Effector memory CD8-positive, alpha-beta T cell (primary cell): ENCODE measurements at places on chromosomes 4 and X.

GRCh38 chr4:147354237-147354636, 126.7 kb upstream of the EDNRA start:
- no peaks in the 10 kb centered on the region for H3K4me1 ChIP-seq
- DNase-seq = no peak

GRCh38 chr4:111601671-111602070, 543.6 kb upstream of the FAM241A start:
- no peak for DNase-seq
- H3K27ac ChIP-seq = no peak overlapping the region
- no peak overlapping the region for H3K4me3 ChIP-seq
- H3K36me3 ChIP-seq = no peaks in the 10 kb centered on the region

DNA sequence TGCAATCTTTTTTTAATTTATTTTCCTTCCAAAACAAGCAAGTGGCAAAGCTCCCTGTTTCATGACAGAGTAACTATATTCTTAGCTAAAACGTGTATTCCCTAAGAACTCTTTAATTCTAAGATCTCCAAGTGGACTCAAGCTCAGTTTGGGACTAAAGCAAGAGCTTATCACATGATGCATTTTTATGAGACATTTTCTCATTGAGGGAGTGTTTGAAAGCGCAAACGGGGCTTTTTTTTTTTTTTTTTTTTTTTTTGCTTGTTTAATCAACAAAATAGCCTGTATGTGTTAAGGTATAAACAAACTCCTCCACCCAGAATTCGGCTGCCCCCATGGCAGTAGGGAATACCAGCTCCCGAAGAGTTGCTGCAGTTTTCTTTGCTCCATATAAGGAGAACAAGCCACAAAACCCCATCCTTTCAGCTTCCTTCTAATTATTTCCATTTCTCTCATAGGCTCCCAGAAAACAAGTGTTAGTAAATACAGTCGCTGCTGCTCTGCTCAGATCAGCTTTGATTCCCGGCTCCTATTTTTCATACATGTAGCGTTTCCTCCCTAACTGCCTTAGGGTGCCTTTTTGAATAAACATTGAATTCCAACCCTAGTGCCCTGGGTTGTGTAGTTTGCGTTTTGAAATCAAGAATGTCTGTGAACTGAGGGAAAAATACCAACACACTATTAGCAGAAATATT, 669 bp upstream of the PPARGC1A start:
- no peaks in the 10 kb centered on the region for H3K27me3 ChIP-seq
- no peaks in the 10 kb centered on the region for H3K36me3 ChIP-seq
- H3K4me3 ChIP-seq = no peak overlapping the region
- DNase-seq = no peak

GRCh38 chr4:182907396-182907795, 9.8 kb downstream of the DCTD start:
- no peak overlapping the region for H3K4me3 ChIP-seq
- peaks cover 34% of the 10 kb centered on the region for H3K4me1 ChIP-seq
- H3K27me3 ChIP-seq = no peaks in the 10 kb centered on the region
- no peak overlapping the region for H3K27ac ChIP-seq

- H3K36me3 ChIP-seq = no peaks in the 10 kb centered on the region
- H3K4me1 ChIP-seq = no peaks in the 10 kb centered on the region
- H3K4me3 ChIP-seq = no peak overlapping the region
- no peaks in the 10 kb centered on the region for H3K27me3 ChIP-seq
- DNase-seq = no peak
- no peak overlapping the region for H3K27ac ChIP-seq
Observed at GRCh38 chrX:115232933-115233496, 881 bp downstream of the LRCH2 start.

GRCh38 chrX:40061871-40062524, 35.8 kb downstream of the BCOR start:
- no peak overlapping the region for H3K4me3 ChIP-seq
- H3K4me1 ChIP-seq = peaks cover 7% of the 10 kb centered on the region
- no peak for DNase-seq
- no peak overlapping the region for H3K27ac ChIP-seq
- peaks cover 44% of the 10 kb centered on the region for H3K36me3 ChIP-seq
- H3K27me3 ChIP-seq = no peaks in the 10 kb centered on the region

GRCh38 chr4:123399627-123400358, 3.2 kb downstream of the SPRY1 start:
- peaks cover 19% of the 10 kb centered on the region for H3K4me1 ChIP-seq
- H3K4me3 ChIP-seq = peak overlapping the region; percentile 84
- peak overlapping the region; percentile 91 for H3K27ac ChIP-seq
- H3K27me3 ChIP-seq = peaks cover 34% of the 10 kb centered on the region
- H3K36me3 ChIP-seq = peaks cover 31% of the 10 kb centered on the region
- DNase-seq = no peak

GRCh38 chr4:120052856-120053255, 13.8 kb downstream of the MAD2L1 start:
- H3K27ac ChIP-seq = no peak overlapping the region
- H3K4me3 ChIP-seq = no peak overlapping the region
- no peak for DNase-seq
- no peaks in the 10 kb centered on the region for H3K27me3 ChIP-seq

- no peak overlapping the region for H3K4me3 ChIP-seq
- H3K4me1 ChIP-seq = no peaks in the 10 kb centered on the region
- no peak overlapping the region for H3K27ac ChIP-seq
- H3K27me3 ChIP-seq = peaks cover 6% of the 10 kb centered on the region
- no peaks in the 10 kb centered on the region for H3K36me3 ChIP-seq
- DNase-seq = no peak
Observed at GRCh38 chrX:111262086-111262485, 8.2 kb downstream of the CAPN6 start.

- no peak overlapping the region for H3K4me3 ChIP-seq
- no peaks in the 10 kb centered on the region for H3K4me1 ChIP-seq
- no peaks in the 10 kb centered on the region for H3K36me3 ChIP-seq
- H3K27ac ChIP-seq = no peak overlapping the region
Observed at GRCh38 chr4:48315728-48316630, 25.4 kb upstream of the SLAIN2 start.

- no peak for DNase-seq
- H3K27me3 ChIP-seq = no peaks in the 10 kb centered on the region
- no peak overlapping the region for H3K27ac ChIP-seq
- H3K4me3 ChIP-seq = no peak overlapping the region
- no peaks in the 10 kb centered on the region for H3K36me3 ChIP-seq
Observed at GRCh38 chr4:66059136-66059535, 388.8 kb upstream of the EPHA5 start.

DNA sequence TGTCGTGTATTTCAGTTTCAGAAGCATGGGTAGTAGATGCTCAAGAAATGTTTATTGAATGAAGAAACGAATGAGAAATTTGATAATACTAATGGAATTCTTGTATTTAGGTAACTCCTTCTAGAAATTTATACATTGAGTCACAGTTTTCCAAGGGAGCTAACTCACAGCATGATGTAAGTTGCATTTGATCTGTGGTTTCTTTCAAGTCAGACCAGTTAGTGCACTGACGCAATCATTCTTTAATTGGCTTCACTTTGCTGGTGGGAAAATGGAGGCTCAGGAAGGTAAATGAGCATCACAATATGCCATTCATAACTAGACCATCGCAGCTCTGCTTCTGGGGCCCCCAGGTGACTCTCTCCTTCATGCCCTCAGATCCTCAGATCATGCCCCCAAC, 17.3 kb upstream of the CWH43 start:
- H3K4me1 ChIP-seq = no peaks in the 10 kb centered on the region
- no peaks in the 10 kb centered on the region for H3K36me3 ChIP-seq
- no peak overlapping the region for H3K4me3 ChIP-seq
- H3K27ac ChIP-seq = no peak overlapping the region
- H3K27me3 ChIP-seq = peaks cover 14% of the 10 kb centered on the region
- DNase-seq = no peak

DNA sequence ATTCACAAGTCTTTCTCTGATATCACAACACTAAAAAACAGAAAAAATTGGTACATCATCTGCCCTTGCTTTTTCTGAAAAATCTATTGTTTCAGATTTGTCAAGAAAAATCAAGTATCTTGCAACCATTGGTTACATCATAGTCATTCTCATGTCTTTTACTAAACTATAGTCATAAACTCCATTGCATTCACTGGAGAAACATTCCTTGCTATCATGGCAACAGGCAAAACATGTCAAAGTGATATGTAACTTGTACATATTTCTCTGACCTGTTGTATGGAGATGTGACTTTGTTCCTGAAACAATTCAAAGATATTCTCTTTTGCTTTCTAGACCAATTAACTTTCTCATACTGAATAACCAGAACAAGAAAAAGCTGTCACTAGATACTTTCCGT, 121.9 kb upstream of the ANK2 start:
- no peak for DNase-seq
- no peaks in the 10 kb centered on the region for H3K4me1 ChIP-seq
- H3K27ac ChIP-seq = no peak overlapping the region
- no peaks in the 10 kb centered on the region for H3K36me3 ChIP-seq
- peaks cover 19% of the 10 kb centered on the region for H3K27me3 ChIP-seq

DNA sequence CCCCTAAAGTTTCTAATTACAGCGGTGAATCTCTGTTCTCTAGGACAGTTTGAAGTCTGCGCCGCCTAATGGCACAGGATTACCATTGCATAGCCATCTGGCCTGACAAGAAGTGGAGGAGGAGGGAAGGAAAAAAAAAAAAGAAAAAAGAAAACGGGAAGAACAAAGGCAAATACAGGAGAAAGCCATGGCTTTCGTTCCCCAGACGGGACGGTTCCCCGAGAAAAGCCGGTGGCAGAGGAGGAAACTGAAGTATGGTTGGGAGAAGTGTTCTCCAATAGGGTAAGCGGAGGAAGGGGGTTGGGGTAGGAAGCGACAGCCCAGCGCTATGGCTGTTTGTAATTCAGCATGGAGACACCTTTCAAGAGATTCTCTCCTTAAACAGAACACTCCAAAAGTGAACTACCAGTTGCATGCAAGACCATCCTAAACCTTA, 80.8 kb downstream of the HMGN5 start:
- peak overlapping the region; percentile 93 for H3K4me3 ChIP-seq
- H3K27ac ChIP-seq = peak overlapping the region; percentile 56
- H3K4me1 ChIP-seq = peaks cover 23% of the 10 kb centered on the region
- H3K27me3 ChIP-seq = no peaks in the 10 kb centered on the region

GRCh38 chr4:173119818-173120217, 48.8 kb upstream of the GALNT7 start:
- H3K4me3 ChIP-seq = no peak overlapping the region
- H3K36me3 ChIP-seq = no peaks in the 10 kb centered on the region
- DNase-seq = no peak
- H3K27ac ChIP-seq = no peak overlapping the region
- no peaks in the 10 kb centered on the region for H3K27me3 ChIP-seq

DNA sequence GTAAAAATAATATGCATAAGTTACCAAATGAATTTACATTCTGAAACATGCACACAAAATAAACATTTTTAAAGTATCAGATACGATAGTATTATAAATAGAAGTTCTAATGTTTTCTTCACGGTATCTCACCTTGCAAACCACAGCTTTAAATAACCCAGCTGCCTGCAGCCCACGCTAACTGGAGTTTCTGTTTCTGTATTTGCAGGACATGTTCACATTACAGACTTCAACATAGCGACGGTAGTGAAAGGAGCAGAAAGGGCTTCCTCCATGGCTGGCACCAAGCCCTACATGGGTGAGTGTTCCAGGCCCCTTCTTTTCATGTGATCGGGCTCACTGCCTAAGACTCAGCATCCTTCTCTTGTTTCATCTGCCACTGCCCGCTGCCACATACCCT, 291.7 kb downstream of the EVC2 start:
- DNase-seq = no peak
- no peak overlapping the region for H3K27ac ChIP-seq
- no peaks in the 10 kb centered on the region for H3K36me3 ChIP-seq
- no peak overlapping the region for H3K4me3 ChIP-seq
- no peaks in the 10 kb centered on the region for H3K4me1 ChIP-seq

GRCh38 chrX:9659571-9660195, 106.0 kb downstream of the GPR143 start:
- H3K36me3 ChIP-seq = peaks cover 15% of the 10 kb centered on the region
- no peak overlapping the region for H3K4me3 ChIP-seq
- no peaks in the 10 kb centered on the region for H3K4me1 ChIP-seq

GRCh38 chr4:15234116-15234855, 193.5 kb upstream of the C1QTNF7 start:
- H3K4me1 ChIP-seq = peaks cover 18% of the 10 kb centered on the region
- H3K4me3 ChIP-seq = peak overlapping the region; percentile 55
- H3K36me3 ChIP-seq = no peaks in the 10 kb centered on the region
- DNase-seq = no peak
- no peaks in the 10 kb centered on the region for H3K27me3 ChIP-seq

- no peak overlapping the region for H3K27ac ChIP-seq
- DNase-seq = no peak
- H3K36me3 ChIP-seq = no peaks in the 10 kb centered on the region
- H3K27me3 ChIP-seq = no peaks in the 10 kb centered on the region
- no peak overlapping the region for H3K4me3 ChIP-seq
- no peaks in the 10 kb centered on the region for H3K4me1 ChIP-seq
Observed at GRCh38 chr4:84957514-84958420, 8.7 kb downstream of the WDFY3 start.

- no peak overlapping the region for H3K4me3 ChIP-seq
- DNase-seq = no peak
- H3K27ac ChIP-seq = peak overlapping the region; percentile 41
- peaks cover 6% of the 10 kb centered on the region for H3K36me3 ChIP-seq
- no peaks in the 10 kb centered on the region for H3K27me3 ChIP-seq
- H3K4me1 ChIP-seq = no peaks in the 10 kb centered on the region
Observed at GRCh38 chrX:48458711-48459110, 11.3 kb downstream of the SLC38A5 start.

- no peak overlapping the region for H3K4me3 ChIP-seq
- DNase-seq = no peak
- peaks cover 33% of the 10 kb centered on the region for H3K27me3 ChIP-seq
Observed at GRCh38 chr4:173556398-173557131, 26.5 kb upstream of the HAND2 start.

GRCh38 chr4:71945791-71946190, 86.0 kb upstream of the NPFFR2 start:
- no peaks in the 10 kb centered on the region for H3K27me3 ChIP-seq
- no peak for DNase-seq
- no peaks in the 10 kb centered on the region for H3K4me1 ChIP-seq
- H3K27ac ChIP-seq = no peak overlapping the region
- H3K4me3 ChIP-seq = no peak overlapping the region
- no peaks in the 10 kb centered on the region for H3K36me3 ChIP-seq

DNA sequence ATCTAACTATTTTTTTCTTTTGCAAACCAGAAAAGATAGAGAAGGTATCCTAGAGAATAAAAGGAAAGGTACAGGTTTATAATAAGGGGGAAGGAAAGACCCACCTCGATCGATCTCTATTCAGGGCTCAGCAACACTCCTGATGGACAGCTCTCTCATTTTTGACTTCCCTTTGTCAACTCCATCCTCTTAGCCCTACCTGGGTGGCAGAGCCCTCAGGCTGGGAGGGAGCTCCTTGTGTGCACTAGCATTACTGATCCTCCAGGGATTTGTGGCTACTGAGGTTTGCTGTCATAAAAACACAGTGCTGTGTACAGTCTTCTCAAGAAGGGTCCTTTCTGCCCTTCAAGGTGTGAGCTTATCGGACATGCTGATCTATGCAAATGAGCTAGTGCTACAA, 111.0 kb downstream of the MID1 start:
- no peak overlapping the region for H3K4me3 ChIP-seq
- no peak for DNase-seq
- no peaks in the 10 kb centered on the region for H3K27me3 ChIP-seq
- H3K36me3 ChIP-seq = no peaks in the 10 kb centered on the region
- H3K27ac ChIP-seq = no peak overlapping the region

- DNase-seq = no peak
- H3K4me3 ChIP-seq = peak overlapping the region; percentile 93
- H3K36me3 ChIP-seq = peaks cover 14% of the 10 kb centered on the region
- peak overlapping the region; percentile 93 for H3K27ac ChIP-seq
Observed at GRCh38 chrX:109732017-109732801, 848 bp downstream of the ACSL4 start.

- DNase-seq = no peak
- H3K27ac ChIP-seq = no peak overlapping the region
- H3K4me1 ChIP-seq = no peaks in the 10 kb centered on the region
- peaks cover 3% of the 10 kb centered on the region for H3K36me3 ChIP-seq
- no peaks in the 10 kb centered on the region for H3K27me3 ChIP-seq
Observed at GRCh38 chr4:151694961-151695720, 65.7 kb downstream of the GATB start.
